T-helper 2 cell (primary cell): ENCODE measurements at places on chromosomes 2 and 18.

GRCh38 chr2:79980816-79981215 is 323.7 kb downstream of the LRRTM1 start:
- DNase-seq = no peak

GRCh38 chr2:52500561-52500960 is 1267.0 kb upstream of the CHAC2 start:
- no peak for DNase-seq

- DNase-seq = no peak
Observed at GRCh38 chr2:224162122-224162521, 123.0 kb upstream of the SERPINE2 start.

GRCh38 chr2:138215958-138216357 is 251.7 kb downstream of the HNMT start:
- DNase-seq = no peak

DNA sequence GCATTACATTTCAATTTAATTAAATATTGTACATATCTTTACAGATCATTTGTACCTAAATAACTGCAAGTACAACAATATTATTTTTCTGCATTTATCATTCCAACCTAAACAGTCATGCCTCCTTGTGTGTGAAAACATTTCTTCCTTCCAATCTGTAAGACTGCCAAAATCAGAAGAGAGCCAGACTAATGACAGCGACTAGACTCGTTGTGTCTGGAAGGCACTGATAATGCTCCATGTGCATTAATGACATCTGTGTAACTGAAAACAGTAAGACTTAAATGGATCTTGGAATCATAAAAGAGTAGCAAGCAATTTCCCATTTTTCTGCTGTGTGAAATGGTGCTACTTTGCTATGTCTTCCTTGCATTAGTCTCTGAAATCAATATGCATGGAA is 278.0 kb upstream of the DSEL start:
- no peak for DNase-seq

DNA sequence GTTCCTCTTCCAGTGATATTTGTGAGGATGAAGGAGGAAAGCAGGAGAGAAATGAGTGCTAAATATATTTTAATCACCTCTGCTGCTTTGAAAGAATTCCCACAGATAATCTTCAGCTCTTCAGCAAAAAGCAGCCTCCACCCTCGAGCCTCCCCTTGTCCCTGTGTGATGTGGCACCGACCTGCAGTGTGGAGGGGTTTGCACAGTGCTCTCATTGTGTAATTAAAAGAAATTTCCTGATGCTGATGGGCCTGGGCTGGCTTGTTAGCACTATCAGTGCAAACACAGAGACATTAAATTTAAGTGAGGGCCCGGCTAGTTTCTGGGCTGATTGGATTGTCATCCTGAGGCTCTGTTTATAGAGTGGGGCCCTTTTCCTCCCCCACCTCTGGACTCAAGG is 53.4 kb downstream of the KIF5C start:
- DNase-seq = no peak

- DNase-seq = no peak
Observed at GRCh38 chr18:35040638-35040987, 600 bp upstream of the MAPRE2 start.

- DNase-seq = peak; percentile 17
Observed at GRCh38 chr2:58571181-58571852, 330.2 kb upstream of the FANCL start.

GRCh38 chr18:40124107-40124506 is 1830.9 kb upstream of the PIK3C3 start:
- no peak for DNase-seq
